RWPE1 (cell line): ENCODE measurements at places on chromosomes 7 and 10.

DNA sequence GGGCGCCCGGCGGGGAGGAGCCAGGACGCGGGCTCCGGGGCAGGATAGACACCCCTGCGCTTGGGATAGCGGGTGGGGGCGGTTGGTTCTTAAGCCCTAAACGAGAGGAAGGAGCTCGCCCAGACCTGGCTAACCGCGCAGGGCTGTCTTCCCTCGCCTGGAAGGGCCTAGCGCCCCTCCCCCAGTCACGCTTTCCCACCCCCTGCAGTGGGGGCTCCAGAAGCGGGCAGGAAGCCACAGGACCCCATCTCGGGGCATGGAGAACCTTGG is 6.5 kb downstream of the SHH start:
- DNase-seq: no peak

GRCh38 chr10:36840788-36841187 is 284.6 kb upstream of the ANKRD30A start:
- DNase-seq: no peak

- DNase-seq: no peak
Measured at GRCh38 chr10:98172073-98172472, 37.6 kb downstream of the R3HCC1L start.

GRCh38 chr7:27235387-27236311 is 7.0 kb upstream of the EVX1 start:
- peak; percentile 49 for DNase-seq

DNA sequence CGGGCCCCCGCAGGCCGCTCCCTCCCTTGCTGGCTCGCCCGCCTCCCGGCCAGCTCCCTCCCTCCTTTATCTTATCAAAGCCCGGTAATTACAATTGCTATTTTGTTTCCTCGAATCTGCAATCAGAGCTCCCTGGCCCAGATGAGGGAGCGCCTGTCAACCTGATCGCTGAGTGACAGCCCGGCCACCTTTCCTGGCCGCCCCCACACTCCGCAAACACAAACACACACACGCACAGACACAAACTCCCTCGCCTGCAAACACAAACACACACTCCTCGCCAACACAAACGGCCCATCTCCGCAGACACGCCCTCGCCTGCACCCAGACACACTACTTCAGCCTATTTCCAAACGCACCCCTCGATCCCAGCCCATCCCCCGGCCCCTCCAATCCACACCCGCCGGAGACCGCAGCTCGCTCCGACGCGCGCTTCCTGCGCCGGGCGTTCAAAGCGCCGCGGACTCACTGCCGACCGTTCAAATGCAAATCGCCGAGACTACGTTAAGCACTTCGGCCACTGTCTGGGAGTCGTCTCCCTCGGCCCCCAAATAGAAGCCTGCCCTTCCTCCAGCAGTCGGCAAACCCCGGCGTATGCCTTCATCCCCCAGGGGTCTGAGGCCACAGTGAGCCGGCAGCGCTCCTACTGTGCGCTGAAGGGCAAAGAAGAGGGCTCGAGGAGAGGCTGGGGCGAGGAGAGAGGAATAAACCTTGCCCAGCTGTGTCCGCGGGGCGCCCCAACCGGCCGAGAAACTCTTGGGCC is 3.0 kb upstream of the FGF8 start:
- DNase-seq: no peak

- DNase-seq: no peak
Measured at GRCh38 chr10:21614000-21614399, 80.0 kb downstream of the MLLT10 start.

DNA sequence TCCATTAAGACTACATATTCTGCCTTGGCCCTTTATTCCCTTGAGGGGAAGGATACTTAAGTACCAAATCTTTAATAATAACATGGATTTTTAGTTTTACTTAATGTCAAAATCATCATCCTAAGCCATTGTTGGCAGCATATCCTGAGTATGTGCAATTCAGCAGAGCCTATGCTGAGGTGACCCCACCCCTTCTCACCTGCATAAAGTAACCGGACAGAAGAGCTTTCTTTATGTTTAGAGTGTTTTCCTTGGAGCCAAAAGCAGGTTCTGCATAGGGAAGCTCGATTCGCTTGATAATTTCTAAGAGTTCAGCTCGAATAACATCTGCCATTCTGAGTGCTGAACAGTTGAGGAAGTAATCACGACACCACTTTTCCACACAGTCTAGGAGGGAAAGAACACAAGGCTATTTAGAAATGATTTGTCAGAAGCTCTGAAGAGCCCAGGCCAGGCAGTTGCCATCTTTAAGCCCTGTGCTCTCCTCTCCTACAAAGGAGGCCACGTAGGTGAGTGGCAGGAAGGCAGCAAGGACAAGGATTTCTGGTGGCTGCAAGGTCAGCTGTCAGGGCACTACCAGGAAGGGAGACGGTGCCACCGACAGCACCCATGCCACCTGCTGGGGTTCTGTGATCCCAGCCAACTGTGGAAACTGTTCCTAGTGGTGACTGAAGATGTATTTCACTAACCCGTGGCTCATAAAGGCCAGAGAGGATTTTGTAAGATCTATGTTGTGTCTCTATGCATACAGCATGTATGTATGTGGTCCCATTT is 15.6 kb downstream of the BCCIP start:
- DNase-seq: no peak

DNA sequence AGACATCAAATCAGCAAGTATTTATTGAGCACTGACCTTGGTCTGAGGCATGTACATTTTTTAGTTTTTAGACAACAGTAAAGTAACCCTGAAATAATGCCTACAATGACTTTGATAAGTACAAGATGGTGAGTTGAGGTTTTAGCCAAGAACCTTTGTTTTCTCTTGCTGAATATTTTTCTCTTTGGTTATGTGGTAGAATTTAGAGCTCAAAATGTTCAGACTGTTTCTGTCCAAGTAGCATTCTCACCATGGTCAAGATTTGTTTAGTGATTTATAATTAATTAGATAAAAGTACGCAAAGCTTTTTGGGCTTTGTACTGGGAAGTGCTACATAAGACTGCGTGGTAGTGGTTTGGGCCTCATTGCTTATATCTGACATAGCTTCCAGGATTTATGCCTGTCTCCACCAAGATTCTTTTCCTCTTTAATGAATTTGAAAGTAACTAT is 102.4 kb downstream of the KAT6B start:
- DNase-seq: no peak

- no peak for DNase-seq
Measured at GRCh38 chr7:156655251-156655650, 14.7 kb downstream of the RNF32 start.

DNA sequence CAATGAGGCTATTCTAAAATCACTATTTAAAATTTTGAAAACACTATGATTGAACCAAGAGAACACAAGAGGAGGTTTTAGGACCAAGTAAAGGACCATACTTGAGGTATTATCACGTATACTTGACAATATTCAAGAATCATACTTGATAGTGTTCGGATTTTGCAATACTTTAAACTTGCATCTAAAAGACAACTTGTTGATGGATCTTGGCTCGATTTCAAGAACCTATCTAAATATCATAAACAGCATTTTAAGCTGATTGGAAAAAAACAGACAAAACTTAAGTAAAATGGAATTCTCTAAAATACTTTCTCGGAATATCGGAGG is 1.3 kb downstream of the NAMPT start:
- no peak for DNase-seq

- DNase-seq: peak; percentile 80
Measured at GRCh38 chr7:131249003-131249402, 78.7 kb upstream of the MKLN1 start.

GRCh38 chr10:124266468-124267230 is 152.1 kb downstream of the OAT start:
- DNase-seq: peak; percentile 30

DNA sequence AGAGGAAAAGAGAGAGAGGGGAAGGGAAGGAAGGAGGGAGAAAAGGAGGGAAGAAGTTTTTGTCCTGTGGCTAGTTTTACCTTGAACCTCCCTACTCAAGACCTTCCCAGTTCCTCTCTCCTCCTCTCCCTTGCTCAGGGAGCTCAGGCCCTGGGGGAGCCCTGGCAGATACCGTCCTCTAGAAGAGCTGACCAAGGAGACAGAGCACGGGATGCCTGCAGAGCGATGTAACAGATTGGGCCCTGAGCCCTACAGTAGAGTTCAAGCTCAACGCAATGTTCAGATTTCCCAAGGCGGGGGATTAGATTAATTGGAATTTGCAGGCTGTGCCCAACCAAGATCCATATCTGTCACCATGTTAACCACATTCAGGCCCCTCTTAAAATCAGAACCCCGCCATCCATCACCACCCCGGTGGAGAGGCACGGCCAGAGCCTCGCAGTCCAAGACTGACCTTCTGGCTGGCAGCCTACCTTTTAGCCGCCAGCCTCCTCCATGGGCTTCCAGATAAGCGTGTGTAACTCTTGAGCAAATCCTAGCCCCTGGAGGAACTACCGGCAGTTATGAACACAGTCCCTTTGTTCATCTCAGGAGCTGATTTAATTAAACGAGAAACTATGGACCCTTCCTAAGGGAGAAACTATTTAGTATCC is 70.6 kb downstream of the KCNMA1 start:
- DNase-seq: no peak

DNA sequence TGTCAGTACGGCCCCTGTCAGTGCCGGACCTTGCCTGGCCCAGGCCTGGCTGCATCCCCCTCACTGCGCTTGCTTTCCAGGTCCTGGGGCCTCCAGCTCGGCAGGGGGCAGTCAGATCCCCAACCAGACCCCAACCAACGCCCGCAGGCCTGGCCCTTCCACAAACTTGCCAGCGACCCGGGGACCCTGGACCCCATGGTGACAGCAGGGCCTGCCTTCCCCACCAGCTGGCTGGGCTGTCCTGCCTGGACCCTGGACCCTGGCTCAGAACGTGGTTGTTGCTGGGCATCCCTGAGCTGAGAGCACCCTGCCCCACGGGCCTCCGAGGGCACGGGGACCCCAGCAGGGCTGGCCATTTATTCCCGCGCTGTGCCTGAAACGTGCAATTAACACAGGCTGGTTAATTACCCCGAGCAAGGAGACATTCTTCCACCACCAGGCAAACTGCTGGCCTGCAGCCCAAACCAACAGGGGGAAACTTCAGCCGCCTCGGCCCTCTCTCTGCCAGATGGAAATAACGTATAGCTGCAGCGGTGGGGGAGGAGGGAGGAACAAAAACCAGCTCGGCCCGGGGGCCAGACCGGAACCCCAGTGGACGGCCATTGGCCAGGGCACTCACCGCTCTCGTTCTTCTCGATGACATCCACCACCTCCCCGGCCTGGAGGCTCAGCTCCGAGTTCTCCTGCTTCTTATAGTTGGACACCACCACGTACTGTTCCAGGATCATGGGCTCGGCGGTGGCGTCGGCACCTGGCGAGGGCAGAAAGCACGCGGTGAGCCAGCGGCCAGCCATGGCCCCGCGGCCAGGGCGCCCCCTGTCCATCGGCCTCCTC is 167.1 kb downstream of the NEURL1 start:
- no peak for DNase-seq

DNA sequence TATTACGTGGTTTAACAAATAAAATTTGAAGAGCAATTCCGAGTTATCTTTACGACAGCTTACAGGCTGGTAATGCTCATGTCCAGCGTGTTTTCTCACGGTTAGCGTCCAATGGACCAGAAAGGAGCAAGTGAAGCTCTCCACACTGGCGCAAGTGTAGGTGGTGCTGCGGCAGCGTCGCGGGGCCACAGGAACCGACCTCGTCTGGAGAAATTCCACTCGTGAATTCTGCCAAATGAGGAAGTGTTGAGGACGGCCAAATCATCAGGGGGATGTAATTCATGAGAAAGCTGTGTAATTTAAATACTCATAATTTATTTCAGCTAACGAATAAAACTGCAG is 350 bp upstream of the ZNF37A start:
- no peak for DNase-seq

GRCh38 chr7:87627634-87627994 is 584 bp upstream of the RUNDC3B start:
- DNase-seq: no peak

- DNase-seq: peak; percentile 52
Measured at GRCh38 chr7:3415861-3416312, 114.8 kb downstream of the SDK1 start.

- no peak for DNase-seq
Measured at GRCh38 chr7:5350600-5351385, 68.0 kb downstream of the SLC29A4 start.

DNA sequence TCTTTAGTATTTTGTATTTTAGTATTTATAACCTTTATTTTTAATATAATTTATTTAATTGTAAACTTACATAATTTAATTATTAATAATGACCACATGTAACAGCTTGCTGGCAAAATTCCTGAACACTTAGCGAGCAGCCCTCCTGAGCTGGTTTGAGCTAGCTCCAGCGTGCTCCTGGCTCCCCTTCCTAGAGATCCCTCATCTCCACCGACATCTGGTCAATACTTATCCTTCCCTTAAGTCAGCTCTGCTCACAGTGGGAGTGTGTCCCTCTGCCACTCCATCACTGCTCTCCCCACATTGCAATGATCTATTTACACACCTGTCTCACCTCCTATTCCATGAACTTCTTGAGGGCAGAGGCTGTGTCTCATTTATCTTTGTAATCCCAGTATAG is 20.6 kb upstream of the TBXAS1 start:
- DNase-seq: no peak

DNA sequence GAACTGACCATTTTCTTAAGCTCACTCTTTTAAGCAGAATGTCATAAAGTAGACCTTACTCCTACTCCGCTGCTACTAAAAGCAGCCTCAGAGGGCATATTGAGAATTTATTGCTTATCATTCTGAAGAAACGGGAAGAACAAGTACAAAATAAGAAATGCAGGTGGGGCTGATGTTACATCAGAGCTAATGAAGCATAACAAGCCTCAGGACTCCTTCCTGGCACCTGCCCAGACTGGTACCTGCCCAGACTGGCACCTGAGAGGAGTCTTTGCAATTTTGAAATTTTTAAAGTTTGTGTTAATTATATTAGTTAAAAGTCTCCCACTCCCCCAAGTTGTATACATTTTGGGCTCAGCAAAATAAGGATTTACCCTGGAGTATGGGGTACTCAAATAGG is 162.4 kb downstream of the SEMA3E start:
- peak; percentile 41 for DNase-seq

DNA sequence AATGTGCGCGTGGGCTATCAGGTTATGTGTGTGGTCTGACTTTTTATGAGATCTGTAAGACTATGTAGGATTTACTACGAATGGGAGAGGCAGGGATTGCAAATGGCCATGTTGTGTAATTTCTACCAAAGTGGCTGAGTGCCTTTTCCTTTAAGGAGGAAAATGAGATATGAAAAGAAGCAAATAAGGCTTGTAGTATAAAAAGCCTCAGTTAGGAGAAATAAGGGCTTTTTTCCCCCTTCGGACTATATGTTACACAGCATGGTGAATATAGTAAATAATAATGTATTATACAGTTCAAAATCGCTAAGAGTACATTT is 447 bp upstream of the GPAM start:
- no peak for DNase-seq

GRCh38 chr7:11213266-11213665 is 239.6 kb downstream of the PHF14 start:
- DNase-seq: no peak

DNA sequence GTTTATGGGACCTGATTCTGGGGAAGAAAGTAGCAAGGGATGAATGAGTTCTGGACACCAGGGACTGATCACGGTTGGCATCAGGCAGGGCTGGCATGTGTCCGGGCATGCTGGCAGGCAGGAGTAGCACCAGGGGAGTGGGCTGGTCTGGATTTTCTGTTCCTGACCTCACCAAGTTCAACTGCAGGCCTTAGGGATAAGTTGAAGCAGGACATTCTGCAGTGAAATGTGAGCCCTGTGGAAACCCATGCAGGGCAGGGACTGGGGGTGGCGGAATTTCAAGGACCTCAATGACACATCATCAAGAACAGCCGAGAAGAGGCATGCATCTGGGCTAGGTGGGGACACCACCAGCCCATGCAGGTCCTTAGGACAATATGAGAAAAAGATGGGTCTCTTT is 80.2 kb upstream of the ADAM12 start:
- DNase-seq: no peak
